ENCODE measurements at places on chromosomes 13 and 19.

DNA sequence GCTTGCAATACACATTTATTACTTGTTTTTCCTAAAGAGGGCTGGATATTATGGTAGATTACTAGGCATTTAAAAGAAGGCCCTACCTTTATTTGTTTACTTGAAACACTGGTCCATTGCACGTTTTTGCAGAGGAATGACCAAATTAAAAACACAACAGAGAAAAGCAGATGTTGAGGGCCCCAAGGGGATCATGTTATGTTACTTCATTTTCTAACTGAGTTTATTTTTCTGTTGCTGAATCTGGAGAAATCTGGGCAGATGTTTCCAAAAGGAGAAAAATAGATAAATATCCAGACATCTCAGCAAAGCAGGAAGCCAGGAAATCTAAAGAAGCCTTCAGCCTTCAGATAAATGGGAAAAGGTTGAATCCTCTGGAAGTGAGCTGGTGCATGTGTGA lies 353.0 kb downstream of the NDFIP2 start:
- no peak for DNase-seq

DNA sequence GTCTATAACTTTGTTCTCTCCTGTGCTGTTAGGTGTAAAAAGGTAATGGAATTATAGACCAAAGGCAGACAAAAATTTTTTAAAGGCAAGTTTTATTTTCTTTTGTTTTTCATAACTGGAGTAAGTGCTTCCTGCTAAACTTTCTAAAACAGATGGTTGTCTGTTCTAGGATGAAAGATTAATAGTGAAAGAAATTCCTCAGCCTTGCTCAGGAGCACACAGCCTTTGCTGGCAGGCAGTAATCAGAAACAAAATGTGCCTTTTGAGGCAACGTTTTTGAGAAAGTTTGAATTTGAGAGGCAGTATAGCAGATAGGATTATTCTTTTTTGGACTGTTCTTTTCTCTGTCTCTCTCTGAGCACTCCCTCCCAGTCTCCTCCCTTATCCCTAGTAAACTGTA lies 2749.5 kb downstream of the PCDH9 start:
- DNase-seq, result no peak

GRCh38 chr13:67620665-67621064 lies 390.5 kb upstream of the PCDH9 start:
- DNase-seq, result no peak

DNA sequence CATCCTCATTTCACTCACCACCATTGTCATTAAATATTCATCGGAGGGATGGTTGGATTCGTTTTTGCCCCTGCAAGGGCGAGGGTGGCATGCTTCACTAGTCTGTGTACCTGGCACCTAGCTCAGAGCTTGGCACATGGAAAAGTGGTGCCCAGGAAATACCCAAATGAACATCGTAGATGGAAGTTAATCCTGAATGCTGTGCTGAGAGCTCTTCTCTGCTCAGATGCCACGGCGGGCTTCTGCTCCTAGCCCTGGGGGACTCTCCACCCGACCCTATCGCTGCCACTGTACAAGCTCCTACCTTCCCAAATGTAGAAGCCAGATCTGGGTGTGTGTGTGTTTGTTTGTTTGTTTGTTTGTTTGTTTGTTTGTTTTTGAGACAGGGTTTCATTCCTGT lies 113.0 kb upstream of the ZNF507 start:
- DNase-seq, result no peak

- peak; percentile 53 for DNase-seq
Measured at GRCh38 chr19:50556282-50557008, 11.8 kb downstream of the LRRC4B start.

GRCh38 chr19:18895824-18896341 lies at the start of gene CERS1:
Gene CERS1 (minus strand): TSS chr19:18896158. CDS start chr19:18896072, 86 bp downstream.
- DNase-seq, result no peak

GRCh38 chr13:98468361-98468760 lies 108.5 kb downstream of the STK24 start:
- no peak for DNase-seq

GRCh38 chr19:1817553-1818179 lies 5.6 kb upstream of the ATP8B3 start:
- DNase-seq, result no peak

GRCh38 chr13:43991773-43992201 lies 112.1 kb downstream of the LACC1 start:
- no peak for DNase-seq

- no peak for DNase-seq
Measured at GRCh38 chr13:43232873-43233265, 209.5 kb downstream of the DNAJC15 start.

DNA sequence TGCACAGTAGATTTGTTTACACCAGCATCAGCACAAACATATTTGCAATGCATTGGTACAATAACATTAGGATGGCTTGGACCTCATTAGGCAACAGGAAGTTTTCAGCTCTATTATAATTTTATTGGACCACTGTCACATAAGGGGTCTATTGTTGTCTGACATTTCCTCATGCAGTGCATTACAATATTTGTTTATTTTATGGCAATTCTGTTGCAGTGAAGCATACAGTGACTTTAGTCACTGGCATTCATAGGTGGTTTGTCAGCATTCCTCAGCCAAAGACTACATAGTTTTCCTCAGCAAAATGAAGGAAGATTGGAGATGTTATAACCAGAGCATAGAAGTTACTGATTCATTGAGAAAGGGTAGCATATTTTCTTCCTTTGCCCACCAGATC lies 1732.9 kb downstream of the PCDH9 start:
- no peak for DNase-seq

DNA sequence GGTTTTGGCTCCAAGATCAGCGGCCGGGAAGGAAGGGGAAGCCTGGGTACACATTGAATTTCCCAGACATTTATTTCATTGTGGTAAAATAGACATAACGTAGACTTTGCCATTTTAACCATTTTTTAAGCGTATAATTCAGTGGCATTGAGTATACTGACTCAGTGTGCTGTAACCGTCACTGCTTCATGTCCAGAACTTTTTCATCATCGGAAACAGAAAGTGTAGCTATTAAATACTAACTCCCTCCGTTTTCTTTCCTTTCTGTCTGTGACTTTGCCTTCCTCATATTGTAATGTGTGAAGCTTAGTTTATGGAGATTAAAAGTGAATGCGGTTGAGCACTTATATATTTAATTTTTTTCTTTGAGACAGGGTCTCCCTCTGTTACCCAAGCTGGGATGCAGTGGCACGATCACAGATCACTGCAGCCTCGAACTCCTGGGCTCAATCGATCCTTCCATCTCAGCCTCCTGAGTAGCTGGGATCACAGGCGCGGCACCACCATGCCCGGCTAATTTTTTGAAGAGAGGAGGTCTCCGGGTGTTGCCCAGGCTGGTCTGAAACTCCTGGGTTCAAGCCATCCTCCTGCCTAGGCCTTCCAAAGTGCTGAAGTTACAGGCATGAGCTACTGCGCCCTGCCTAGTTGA lies 1.4 kb downstream of the HNRNPM start:
- no peak for DNase-seq

- DNase-seq, result no peak
Measured at GRCh38 chr13:19053561-19053960, 128.1 kb downstream of the TUBA3C start.

DNA sequence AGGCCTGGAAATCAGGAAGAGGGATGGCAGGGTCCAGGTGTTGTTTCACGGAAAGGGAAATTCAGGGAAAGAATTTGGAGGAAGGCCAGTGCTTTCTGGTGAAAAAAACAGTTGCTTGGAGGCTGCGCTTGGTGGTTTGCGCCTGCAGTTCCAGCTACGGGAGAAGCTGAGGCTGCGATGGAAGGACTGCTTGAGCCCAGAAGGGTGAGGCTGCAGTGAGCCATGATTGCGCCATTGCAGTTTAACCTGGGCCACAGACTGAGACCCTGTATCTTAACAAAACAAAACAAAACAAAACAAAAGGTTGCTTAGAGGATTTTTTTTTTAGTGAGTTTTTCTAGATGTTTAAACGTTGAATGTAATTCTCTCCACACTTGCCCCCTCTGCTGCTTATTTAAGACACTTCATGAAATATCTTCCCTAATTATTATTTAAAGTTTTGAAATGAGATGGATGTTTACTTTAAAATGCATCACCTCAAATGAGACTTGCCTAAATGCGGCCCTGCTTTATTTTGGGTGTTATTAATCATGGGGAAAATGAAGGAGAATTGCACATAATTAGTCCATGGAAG lies 75.4 kb upstream of the TRPC4 start:
- no peak for DNase-seq

DNA sequence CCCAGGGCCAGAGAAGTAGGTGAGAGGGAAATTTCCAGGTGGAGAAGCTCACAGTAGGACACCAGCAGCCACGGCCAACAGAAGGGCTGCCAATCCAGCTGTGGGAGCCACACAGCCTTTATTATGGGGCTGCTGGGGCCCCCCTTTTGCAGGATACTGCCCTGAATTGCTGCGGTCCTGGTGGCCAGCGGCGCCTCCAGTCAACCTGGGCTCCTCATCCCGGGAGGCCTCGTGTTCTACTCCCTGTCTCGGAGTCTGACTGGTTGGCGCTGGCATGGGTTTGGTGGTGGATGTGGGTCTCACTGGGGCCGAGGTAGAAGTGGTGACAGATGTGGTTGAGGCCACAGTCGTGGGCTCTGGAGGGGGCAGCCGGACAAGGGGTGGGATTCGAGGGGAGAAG lies 4.1 kb downstream of the LYPD3 start:
- DNase-seq, result no peak

DNA sequence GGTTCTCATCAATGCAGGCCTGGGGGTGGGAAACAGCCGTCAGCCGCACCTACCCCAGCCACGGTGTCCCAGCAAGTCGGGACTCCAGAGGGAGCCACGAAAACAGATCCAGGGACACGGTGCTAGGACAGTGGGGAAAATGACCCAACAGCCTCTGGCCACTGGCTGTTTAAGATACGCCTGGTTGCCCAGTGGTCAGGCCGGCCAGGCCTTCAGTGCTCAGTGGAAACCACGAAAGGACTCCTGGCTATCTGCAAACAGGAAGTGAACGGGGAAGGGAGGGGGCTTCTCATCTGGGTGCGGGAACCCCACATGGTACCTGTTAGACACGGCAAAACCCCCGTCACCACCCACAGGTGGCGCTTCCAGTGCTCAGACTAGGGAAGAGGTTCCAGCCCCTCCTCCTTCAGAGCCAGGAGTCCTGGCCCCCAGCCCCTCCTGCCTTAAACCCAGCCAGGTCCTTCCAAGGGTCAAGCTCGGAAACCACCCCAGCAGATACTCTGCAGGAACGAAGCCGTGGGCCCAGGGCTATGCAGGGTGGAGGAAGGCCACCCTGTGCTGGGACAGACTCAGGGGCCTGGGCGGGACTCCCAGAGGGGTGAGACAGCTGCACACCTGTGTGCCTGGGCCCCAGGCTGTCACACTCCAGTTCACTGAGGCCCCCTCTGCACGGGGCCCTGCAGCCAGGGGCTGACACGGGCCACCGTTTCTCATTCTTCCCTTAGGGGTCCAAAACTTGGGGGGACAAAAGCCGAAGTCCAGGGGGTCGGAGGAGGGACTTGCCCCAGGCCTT lies 4.5 kb downstream of the PPP1R12C start:
- DNase-seq, result no peak

- no peak for DNase-seq
Measured at GRCh38 chr19:1291761-1292418, 6.2 kb downstream of the EFNA2 start.

DNA sequence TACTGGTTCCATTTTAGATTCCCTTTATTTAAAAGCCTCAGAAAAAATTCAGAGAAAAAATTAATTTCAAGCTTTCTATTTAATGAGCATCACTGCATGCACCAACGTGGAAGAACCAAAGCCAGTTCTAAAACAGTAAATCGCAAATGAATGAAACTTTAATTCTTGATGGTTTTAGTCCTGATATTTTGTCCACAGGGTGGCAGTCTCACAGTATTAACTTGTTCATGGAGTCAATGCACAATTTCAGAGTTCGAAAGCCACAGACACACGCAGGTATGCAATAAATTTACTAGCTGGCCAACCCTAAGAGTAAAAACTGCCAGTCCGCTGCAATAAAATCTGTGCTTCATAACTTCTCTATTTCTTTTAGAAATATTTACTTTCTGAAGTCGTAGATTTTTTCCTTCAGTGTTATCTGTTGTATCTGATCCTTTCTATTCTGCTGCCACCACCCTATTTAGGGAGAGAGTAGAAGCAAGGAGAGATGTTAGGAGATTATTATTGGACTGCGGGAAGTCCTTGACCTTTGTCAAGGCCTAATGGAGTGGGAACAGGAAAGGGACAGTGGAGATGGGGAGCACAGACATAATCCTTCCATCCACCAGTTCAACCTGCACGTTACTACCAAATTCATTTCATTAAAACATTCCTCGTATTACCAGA lies 7.0 kb upstream of the WBP4 start:
- DNase-seq, result peak; percentile 15

GRCh38 chr19:11821474-11822109 lies 7.5 kb downstream of the ZNF440 start:
- no peak for DNase-seq

DNA sequence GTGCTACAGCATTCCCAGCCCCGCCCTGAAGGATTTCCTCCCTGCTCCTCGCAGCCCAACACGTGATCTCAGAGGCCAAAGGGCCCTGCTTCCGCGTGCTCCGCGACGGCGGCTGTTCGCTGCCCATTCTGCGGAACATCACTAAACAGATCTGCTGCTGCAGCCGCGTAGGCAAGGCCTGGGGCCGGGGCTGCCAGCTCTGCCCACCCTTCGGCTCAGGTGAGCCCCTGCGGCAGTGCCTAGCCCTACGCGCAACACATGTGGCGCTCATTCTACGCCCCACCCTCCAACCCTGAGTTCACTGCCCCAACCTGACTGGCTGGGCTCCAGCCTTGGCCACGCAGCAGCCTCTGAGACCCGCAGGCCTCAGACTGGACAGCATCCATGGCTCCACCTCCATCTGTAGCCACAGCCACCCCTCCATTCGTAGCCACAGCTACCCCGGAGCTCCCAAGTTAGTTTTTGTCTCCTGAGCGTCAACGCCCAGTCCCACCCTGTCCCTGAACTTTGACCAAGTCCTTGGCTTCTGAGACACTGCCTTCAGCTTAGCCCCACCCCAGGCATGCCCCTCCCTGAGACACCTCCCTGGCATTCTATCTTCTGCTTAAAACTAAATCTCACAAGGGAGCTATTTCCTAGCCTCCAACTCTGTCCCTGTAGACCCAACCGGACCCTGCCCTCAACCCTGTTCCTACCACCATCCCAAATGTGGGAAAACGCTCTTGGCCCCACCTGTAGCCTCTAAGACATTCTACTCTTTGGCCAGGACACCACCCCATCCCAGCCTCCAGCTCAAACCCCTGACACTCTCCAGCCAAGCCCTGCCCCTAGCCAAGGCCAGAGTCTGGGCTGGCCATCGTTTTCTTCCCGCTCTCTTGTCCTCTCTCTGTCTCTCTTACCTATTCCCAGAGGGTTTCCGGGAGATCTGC lies 6.4 kb downstream of the LTBP4 start:
- DNase-seq, result no peak
